Neural progenitor cell (in vitro differentiated cells): ENCODE measurements at places on chromosomes 1 and 21.

- no peak for DNase-seq
Observed at GRCh38 chr1:174407665-174408064, 40.1 kb upstream of the GPR52 start.

DNA sequence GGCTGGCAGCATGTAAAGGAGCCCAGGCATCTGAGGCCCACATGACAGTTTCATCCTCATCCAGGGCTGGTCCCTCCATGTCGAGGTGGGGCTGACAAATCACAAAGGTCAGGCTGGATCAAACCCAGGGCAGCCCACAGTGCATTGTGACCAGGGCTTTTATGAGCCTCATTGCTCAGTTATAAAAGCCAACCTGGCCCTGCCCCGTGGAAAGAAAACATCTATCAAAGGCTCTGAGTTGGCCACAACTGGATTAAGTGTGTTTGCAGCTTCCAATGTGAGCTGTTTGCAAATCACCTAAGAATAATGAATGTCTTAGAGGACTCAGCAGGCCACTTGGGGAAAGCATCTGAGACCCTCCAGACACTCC is 45.4 kb downstream of the GRHL3 start:
- DNase-seq, result peak; percentile 80

- DNase-seq, result peak; percentile 4
Observed at GRCh38 chr1:101652484-101652883, 344.2 kb downstream of the OLFM3 start.

DNA sequence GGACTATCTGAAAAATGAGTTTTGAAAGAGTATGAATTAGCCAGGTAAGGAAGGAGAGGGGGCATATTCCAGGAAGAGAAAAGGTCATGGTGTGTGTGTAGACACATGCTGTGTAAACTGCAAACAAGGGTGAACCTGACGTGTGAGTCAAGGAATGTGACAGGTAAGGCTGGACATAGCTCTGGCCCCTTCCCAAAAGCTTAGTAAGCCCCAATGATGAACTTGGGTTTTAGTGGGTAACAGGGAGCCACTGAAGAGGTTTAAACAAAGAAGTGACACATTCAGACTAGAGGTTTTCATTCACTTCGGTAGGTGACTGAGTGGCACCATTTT is 36.7 kb downstream of the EGLN1 start:
- DNase-seq, result no peak

DNA sequence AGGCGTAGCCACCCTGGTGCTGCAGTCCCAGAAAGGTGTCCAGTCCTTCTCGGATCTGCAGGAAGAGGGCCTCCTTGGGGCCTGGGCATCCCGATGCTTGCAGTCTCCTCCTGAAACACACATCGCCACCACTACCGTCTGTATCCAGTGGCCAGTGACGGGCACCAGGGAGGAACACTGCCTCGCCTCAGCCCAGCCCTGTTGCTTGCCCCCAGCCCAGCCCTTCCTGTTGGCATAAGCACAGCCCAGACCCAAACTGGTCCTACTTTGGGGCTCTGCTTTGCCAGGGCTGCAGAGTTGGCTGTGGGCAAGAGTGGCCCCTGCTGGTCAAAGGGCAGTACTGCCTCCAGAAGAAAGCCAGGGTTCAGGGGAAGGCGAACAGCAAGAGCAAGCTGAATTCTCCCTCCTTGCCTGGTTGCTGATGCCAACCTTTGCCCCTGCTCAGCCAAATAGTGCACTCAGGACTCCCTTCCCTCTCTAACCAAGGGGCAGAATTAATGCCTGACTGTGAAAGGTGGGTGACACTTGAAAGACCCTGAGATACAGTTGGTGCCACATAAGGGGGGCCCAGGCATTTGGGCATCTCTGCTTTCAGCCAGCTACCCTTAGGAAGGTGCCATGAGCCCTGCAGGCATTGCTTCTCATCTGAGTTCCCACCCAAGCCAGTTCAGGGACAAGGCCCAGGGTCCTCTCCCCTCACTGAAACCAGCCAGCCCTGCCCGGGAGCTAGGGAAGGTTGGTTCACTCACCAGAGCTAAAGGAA is 11.1 kb upstream of the ARHGEF2 start:
- DNase-seq, result peak; percentile 78

DNA sequence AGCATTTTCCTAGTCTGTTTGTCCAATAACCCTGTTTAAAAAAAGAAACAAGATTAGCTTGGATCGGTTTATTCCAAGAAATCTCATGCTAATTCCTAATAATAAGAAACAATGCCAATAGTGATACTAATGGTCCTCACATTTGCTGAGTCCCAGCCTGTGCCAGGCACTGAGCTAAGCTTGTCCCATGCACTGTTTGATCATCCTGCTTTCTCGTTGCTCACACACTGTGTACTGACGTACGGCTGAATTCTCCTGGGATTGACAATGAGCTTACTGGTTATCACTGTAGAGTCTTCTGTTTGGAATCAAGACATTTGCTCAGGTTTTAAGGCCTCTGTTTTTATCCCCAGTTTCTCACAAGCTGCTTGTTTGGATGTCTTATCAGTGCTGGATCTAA is 71.1 kb downstream of the CACNA1E start:
- no peak for DNase-seq

- peak; percentile 85 for DNase-seq
Observed at GRCh38 chr1:54490361-54491248, 57.4 kb upstream of the ACOT11 start.

DNA sequence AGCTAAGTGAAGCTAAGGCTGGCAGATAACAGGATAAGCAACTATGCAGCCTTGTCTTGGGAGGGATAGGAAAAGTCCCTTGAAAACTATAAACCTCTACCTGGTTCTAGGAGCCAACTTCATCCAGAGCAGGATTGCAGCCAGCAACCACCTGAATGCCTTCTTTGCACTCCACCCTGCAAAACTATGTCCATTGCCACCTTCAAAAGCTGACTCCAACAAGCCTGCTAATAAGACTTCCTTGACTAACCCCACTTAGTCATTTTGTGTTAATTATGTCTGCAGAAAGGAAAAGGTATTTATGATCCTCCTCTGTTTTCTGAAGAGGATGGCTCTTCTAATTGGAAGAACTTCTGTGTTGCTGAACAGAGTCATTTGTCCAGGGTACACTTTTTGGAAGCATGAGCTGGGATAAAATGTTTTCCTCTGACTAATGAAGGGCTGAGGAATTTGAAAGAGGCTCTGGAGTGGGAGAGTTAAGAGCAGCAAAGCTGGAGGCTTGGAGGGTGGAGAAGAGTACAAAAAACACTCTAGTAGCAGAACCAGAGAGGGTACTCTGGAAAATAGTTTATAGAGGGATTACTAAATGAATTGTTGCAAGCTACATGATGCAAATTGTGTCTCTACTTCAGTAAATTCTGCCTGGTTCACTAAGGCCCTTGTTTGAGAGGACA is 9.6 kb upstream of the RIMKLA start:
- DNase-seq, result no peak

DNA sequence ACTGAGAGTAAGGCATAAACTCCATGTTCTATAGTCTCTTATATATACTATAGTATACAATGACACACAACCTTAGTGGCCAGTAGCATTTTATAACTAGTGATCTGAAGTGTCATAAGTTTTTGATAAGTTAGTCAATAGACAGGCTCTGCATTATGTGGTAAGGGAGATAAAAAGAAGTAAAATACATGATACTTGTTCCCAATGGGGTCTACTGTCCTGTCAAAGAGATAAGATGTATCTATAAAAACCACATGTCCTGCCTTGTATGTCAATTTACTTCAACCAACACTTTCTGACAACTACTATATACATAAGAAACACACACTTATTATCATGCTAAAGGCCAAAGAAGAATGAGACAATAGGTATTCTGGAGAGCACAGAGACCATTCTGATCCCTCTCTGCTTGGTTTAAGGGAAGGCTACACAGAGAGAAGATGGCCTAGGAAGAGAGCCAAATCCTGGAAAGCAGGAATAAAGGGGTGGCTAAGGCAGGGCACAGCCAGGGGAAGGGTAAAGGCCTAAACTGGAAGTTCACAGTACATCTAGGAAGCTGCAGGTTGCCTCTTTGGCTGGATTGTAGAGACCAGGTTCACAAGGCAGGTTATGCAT is 91.4 kb downstream of the LYST start:
- DNase-seq, result no peak
